ENCODE measurements at places on chromosomes 6 and 20.

DNA sequence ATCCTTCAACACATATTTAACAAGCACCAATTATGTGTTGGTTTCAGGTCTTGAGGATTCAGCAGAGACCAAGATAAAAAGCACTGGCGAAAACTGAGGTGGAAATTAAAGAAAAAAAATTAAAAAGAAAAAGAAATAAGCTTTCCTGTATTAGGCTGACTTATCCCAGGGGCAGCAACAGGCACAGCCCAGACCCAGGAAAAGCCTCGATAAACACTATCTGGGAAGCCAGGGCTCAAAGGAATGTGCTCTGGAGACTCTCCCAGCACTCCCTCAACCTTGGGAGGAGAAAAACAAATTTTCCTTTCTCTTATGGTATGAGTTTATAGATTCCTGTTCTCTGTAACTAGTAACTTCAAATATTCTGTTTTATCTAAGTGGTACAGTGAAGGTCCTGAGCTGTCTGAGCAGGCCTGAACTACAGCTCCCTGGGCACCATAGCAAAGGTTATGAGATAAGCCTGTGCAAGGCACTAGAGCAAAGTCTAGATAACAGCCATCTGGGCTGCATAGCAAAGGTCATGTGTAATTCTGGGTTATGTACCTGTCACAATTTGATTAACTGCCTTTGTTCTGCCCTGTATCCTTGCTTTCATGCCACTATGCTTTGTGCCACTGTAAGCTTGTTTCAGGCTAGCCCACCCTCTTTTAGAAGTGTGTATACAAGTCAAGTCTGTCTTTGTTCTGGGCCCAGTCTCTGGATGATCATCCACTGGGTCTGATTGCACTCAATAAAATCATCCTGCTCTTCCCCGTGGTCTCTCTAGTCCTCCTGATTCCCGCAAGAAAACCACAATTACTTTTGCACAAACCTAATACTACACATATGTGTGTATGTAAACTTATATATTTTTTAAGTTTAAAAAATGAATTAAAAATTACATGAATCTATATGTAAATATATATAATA, 54.0 kb downstream of the IL22RA2 start:
- DNase-seq = no peak

DNA sequence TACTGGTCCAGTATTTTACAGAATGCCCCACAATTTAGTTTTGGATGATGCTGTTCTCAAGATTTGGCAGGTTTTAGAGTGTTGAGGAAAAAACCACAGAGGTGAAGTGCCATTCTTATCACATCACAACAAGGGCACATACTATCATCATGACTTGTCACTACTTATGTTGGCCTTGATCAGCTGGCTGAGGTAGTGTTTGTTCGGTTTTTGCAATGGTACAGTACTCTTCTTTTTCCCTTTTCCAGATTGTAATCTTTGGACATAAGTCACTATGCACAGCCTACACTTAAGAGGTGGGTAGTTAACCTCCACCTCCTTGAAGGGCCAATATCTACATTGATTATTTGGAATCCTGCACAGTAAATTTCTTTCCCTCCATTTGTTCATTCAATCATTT, 8.8 kb downstream of the TENT5A start:
- no peak for DNase-seq

DNA sequence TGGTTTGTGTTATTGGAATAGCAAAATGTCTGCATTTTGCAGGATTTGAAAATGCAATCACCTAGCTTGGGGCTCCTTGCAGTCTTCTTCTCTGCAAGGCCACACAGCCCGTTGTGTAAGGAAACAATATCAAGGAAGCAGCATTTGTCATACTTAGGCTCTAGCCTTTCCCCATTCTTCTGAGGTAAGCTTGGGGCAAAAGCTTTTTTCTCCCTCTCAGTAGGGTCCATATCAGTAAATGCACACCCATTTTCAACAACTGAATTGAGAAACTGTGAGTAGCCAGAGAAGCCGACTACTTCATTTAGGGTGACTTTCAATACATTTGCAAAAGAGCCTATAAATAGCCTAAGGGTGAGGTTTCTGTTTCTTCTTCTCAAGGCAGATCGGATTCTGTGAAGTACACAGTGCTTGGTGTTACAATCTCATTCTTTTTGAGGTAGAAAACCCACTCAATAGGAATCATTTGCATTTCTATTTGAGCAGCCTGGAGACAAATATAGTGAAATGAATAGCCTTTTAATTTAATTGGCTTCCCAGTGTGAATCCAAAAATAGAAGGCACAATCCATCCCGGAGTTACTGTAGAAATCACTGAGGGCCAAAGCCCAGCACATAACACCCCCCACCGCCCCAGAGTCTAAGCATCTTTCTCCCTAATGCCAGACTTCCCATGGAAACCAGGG, 61.8 kb downstream of the BTBD3 start:
- no peak for DNase-seq

DNA sequence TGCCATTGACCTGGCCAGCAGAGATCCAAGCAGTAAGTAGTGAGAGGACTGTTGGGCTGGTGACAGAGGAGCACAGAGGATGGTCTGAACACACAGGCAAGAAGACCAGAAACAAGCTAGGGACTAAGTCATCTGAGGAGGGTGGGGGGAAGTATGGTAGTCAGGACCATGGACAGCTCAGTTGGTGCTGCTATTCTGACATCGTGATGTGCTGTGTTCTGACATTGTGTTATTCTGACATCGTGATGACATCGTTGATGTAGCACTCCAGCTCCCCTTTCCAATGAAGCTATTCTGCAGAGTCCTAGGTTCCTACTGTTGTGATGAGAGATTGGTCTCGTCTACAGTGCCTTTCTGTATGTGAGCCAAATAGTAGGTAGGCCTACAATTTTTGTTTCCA, 28.7 kb downstream of the CFAP206 start:
- no peak for DNase-seq

DNA sequence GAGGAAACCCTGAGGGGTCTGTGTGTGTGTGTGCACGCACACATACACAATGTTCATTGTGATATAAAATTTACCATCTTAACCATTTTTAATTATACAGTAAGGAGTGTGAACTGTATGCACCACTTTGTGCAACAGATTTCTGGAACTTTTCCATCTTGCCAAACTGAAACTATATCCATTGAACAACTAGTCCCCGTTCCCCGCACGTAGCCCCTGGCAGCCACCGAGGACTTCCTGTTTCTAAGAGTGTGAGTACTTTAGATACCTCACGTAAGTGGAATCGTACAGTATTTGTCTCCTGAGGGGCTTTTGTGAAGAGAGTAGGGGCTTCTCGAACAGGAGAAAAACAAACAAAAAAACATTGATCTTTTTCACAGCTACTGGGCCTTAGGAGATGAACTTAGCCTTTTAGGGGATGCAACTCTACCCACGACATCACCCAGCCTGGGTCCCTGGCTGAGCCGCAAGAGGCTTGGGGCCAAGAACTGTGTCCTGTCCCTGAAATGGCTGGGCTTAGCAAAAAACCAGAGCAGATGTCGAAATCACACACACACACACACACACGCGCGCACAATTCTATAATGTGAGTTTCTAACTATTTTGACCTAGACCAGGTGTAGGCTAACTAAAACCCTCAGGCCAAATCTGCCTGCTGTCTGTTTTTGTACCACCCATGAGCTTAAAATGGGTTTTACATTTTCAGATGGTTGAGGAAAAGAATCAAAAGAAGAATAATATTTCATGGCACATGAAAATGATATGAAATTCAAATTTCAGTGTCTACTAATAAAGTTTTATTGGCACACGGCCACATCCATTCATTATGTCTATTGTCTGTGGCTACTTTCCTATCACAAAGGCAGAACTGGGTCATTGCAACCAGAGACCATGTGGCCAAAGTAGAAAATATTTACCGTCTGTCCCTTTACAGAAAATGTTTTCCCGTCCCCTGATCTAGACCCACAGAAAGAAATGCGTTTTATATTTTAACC, 144.2 kb downstream of the EYA2 start:
- DNase-seq = no peak

GRCh38 chr6:36066817-36067216, 39.2 kb downstream of the MAPK14 start:
- no peak for DNase-seq

- no peak for DNase-seq
These were observed 288.0 kb upstream of the TSHZ2 start for GRCh38 chr20:52684176-52684575.

- DNase-seq = no peak
These were observed 4.0 kb upstream of the GRM4 start for GRCh38 chr6:34149831-34150400.

- peak; percentile 53 for DNase-seq
These were observed 18.8 kb downstream of the MRAP2 start for GRCh38 chr6:84052204-84052882.

DNA sequence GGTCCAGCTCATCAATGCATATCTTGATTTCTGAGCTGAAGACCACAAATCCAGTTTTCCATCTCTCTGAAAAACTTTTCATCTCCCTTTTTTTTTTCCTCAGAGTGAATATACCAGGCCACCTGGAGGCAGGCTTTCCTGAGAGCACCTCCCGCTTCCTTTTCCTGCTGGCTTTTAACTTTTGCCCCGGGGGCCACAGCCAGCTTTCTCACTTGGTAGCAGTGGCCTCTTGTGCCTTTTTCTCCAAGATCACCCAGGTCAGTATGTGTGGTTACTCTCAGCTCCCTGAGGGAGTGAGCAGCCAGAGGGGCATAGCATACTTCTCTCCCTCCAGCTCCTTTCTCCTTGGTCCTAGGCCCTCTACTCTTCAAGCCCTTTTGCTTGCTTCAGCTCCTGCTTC, at the start of gene BTN1A1:
BTN1A1 (plus strand) TSS at position 202 of the 400 bp plus-strand sequence. CDS start 984 bp downstream, outside the sequence.
- DNase-seq = no peak

DNA sequence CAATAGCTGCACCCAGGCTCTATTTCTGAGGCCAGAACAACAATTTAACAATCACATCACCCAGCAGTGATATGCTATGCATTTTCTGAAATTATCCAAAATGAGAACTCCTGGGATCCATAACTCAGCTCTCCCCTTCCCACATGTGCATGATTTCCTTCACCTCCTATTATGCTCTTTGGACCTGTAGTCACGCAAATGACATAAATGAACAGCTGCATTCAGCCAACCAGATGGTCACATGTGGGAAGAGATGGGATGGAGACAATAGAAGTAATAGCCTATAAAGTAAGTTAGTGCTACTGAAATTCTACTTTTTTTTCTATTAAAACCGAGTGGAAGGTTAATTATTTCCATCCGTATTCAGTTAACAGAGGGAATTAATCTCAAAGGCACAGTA, 662.1 kb upstream of the ID4 start:
- no peak for DNase-seq

DNA sequence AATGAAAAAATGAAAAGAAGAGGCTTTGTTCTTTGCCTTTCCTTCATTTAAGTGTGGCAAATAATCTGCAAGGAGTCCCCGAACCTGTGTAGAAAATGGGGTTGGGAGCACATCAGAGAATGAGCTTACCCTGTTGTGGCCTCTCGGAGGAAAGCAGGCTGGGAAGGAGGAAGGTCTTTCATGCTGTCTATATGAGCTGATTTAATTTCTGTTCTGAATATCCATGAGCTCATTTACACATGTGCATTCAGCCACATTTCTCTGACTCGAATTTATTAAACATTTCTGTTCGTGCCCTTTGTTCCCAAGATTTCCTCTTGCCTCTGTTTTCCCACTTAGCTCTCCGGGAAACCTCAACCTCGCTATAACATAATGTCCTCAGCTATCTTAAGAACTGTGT, 584.4 kb upstream of the CDH4 start:
- DNase-seq = no peak

GRCh38 chr6:132887204-132887603, 72.8 kb downstream of the RPS12 start:
- DNase-seq = no peak

- DNase-seq = no peak
These were observed 31.0 kb upstream of the PCMTD2 start for GRCh38 chr20:64224351-64225170.

DNA sequence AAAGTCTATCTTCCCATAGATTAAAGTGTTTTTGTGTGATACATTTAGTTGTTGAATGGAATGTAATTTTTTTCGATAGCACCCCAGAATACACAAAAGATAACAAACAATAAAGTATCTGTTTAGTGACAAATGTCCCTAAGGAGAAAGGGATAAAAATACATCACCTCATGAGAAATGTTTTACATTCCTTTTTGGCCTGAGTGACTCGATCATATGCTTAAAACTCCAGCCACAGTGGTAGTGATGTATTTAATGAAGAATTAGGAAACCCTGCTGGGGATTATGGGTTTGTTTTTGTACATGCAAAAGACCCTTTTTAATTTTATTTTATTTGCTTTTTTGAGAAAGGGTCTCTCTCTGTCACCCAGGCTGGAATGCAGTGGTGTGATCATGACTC, 4.3 kb upstream of the SGK1 start:
- DNase-seq = no peak

DNA sequence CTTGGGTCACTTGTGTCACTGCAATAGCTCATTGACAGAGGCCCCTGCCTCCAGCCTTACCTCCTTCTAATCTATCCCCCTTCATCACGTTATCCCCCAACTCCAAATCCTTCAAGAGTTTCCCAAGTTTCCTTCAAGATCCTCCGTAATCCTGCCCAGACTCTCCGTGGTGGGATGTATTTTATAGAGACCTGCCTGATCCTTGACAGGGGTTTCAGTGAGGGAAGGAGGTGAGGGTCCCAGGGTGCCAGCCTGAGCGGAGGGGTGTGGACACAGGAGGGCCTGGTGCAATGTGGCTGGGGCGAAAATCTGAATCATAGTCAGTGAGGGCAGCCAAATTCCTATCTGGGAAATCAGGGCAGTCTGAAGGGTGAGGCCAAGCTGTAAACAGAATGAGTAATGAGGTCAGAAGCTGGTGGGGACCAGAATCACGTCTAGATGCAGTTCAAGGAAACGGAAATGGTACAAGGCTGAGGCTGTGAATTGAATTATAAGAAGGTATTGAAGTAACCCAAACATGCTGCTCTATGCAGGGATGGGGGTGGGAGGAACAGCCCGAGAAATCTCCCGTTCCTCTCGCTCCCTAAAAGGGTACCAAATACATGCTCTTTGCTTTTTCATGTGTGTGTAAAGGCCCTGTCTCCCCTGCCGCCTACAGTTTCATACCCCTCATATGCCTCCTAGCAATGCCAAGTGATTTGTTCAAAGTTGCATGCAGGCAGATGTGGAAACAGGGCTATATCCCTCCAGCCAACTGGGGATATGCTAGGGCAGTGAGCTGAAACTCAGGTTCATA, 35.4 kb upstream of the PIM1 start:
- DNase-seq = peak; percentile 84

GRCh38 chr6:169513478-169514193, 188.2 kb downstream of the WDR27 start:
- DNase-seq = no peak

DNA sequence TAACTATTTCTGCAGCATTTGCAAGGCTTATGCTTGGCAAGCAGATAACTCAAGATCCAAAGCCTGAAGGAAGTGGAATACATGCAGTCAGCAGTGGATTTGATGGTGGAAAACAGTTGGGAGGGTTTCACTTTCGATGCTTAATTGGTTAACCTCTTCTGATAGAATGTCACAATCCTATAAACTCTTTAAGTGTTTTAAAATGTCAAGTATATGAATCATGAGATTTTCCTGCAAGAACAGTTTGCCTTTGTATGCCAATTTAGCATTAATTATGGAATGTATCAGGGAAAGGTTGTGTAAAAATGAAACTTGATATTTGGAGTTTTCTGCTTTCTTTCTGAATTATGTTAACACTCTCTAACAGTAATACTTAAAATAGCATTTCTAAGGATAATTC, 36.6 kb downstream of the NKX2-4 start:
- no peak for DNase-seq

DNA sequence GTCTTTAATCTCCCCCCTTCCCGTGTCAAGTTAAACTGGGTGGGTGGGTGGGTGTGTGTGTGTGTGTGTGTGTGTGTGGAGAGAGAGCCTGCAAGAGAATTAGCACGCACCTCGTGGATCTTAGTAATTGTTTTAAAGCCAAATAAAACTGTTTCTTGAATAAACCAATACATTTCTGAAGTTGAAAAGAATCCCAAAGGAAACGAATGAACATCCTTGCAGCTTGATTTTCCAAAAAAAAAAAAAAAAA, 381 bp upstream of the BICRAL start:
- DNase-seq = no peak

Measured in ureter (tissue), 1 donor.